ENCODE measurements at places on chromosomes 2 and 18. TPM values are rescaled to one million over a fixed set of nuclear protein-coding genes. Genes with fewer than 3 reads are reported as not detected.

DNA sequence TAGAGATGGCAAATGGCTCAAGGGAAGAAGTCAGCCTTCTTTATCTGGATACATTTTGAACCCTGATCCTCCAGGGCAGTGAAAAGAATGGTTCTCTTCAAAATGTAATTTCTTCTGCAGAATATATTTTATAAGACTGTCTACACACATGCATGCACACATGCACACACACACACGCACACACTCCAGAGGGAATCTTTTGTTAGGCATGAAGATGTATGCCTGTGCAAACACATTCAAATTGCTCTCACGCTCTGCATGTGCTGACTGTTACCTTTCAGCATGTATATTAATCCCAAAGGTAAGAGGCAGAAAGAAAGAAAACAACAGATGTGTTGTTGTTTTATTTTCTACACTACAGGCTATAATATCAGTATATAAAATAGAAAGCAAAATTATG lies 43.2 kb downstream of the SLC5A7 start:
- H3K27ac ChIP-seq = no peak overlapping the region
- no peaks in the 10 kb centered on the region for H3K27me3 ChIP-seq
- no peaks in the 10 kb centered on the region for H3K36me3 ChIP-seq
- no peak for DNase-seq

- no peaks in the 10 kb centered on the region for H3K27me3 ChIP-seq
These were observed 5.5 kb downstream of the CEBPZOS start for GRCh38 chr2:37201766-37202165.

CFC1 gene
- total RNA-seq = not detected

GALR1 gene
- not detected for total RNA-seq

GRCh38 chr2:68969736-68970490 lies 4.5 kb upstream of the GKN1 start:
- H3K36me3 ChIP-seq = no peaks in the 10 kb centered on the region
- H3K27me3 ChIP-seq = peaks cover 4% of the 10 kb centered on the region
- H3K27ac ChIP-seq = no peak overlapping the region
- no peak for DNase-seq

DNAJB2 gene
- 59.7 TPM for total RNA-seq
